ENCODE measurements at places on chromosomes 16 and 17. TPM values are rescaled to one million over a fixed set of nuclear protein-coding genes. Genes with fewer than 3 reads are reported as not detected.

Gene KRT16
- total RNA-seq, result 0.68 TPM

Gene KRTAP4-9
- 0.81 TPM for total RNA-seq

Gene PSMB3
- 256 TPM for total RNA-seq

Gene SLC16A11
- total RNA-seq, result not detected

DNA sequence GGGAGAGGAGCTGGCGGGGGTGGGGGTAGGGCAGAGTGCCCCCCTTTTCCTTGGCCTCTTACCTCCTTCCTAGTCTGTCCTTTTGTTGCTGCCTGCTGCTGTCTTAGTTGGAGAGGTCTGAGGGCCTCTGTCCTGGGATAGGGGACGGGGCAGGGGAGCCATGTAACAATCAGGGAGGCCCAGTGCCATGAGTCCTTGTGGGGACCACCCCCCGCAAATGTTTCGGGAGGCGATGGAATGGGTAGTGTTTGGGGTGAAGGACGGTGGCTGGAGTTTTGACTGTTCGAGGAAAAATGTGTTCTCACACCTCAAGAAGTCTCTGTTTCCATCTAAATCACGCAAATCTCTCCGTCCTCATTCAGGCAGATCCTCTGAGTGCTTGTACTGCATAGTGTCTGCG lies 99.0 kb downstream of the OR1D5 start:
- no peak for DNase-seq
- peaks cover 14% of the 10 kb centered on the region for H3K36me3 ChIP-seq
- no peak overlapping the region for H3K4me3 ChIP-seq
- no peak overlapping the region for H3K27ac ChIP-seq
- peaks cover 4% of the 10 kb centered on the region for H3K27me3 ChIP-seq

DNA sequence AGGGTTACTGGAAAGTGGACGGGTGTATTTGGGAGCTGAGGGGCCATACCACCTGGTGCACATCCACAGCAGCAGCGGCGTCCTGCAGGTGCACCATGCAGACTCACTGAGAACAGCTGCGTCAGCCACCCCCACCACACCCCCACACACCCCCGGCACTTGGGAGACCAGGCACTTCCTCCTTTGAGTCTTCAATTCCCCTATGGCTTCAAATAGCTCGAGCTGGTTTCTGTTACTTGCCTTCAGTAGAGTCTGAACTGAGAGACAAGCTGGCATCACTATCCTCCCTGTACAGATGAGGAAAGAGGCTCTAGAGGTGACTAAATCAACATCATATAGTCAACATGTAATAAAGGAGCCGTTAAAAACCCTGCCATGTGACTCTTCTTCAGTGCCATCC lies 15.4 kb downstream of the CUEDC1 start:
- DNase-seq, result no peak
- H3K27me3 ChIP-seq, result no peaks in the 10 kb centered on the region
- H3K4me3 ChIP-seq, result no peak overlapping the region

GRCh38 chr17:31627960-31628359 lies 231.1 kb downstream of the COPRS start:
- H3K27ac ChIP-seq, result peak overlapping the region; percentile 74
- H3K27me3 ChIP-seq, result peaks cover 5% of the 10 kb centered on the region
- peaks cover 74% of the 10 kb centered on the region for H3K4me1 ChIP-seq
- H3K36me3 ChIP-seq, result peaks cover 69% of the 10 kb centered on the region
- DNase-seq, result peak; percentile 94

DNA sequence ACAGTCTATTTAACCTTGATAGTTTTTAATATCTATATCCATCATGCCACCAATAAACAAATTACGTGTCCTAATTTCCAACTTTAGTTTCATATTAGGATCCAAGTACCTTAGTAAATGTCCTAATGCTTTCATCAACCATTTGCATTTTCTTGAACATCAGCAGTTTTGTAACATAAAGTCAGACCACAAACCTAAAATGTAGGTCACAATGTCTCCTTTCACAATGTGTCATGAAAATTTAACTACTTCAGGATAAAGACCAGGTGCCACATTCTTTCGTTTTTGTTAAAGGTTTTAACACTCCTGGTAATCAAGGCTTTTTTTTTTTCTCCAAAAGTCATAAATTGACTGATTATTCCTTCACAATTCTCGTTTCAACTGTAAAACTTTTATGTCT lies 310.7 kb upstream of the PMFBP1 start:
- no peak overlapping the region for H3K4me3 ChIP-seq
- H3K36me3 ChIP-seq, result peaks cover 8% of the 10 kb centered on the region
- H3K4me1 ChIP-seq, result peaks cover 29% of the 10 kb centered on the region
- no peaks in the 10 kb centered on the region for H3K27me3 ChIP-seq
- no peak overlapping the region for H3K27ac ChIP-seq
- DNase-seq, result no peak

DNA sequence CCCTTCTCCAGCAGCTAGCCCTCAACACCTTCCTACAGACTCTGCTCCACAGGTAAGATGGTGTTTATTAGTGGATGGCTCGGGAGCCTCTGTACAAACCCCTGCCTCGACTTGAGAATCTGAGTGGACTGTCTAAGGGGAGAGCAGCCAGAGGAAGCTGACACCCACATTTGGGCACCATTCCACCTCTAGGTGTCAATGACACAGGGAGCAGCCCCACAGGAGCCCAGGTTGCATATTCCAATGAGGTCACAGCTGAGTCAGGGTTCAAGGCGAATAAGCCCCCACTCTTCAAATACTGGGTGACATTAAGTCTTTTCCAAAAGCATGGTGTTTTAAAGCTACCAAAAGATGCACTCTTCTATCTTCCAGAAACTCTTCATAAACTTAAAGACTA lies 31.9 kb downstream of the RANBP10 start:
- peaks cover 2% of the 10 kb centered on the region for H3K27me3 ChIP-seq
- H3K4me1 ChIP-seq, result peaks cover 24% of the 10 kb centered on the region
- no peak for DNase-seq

- H3K4me3 ChIP-seq, result no peak overlapping the region
- DNase-seq, result no peak
- H3K4me1 ChIP-seq, result no peaks in the 10 kb centered on the region
Observed at GRCh38 chr16:50276326-50276640, 9.9 kb downstream of the ADCY7 start.

GRCh38 chr16:77868052-77868451 lies 79.7 kb downstream of the VAT1L start:
- no peaks in the 10 kb centered on the region for H3K36me3 ChIP-seq
- H3K4me1 ChIP-seq, result no peaks in the 10 kb centered on the region
- DNase-seq, result no peak
- H3K4me3 ChIP-seq, result no peak overlapping the region
- H3K27me3 ChIP-seq, result peaks cover 3% of the 10 kb centered on the region
- no peak overlapping the region for H3K27ac ChIP-seq

GRCh38 chr16:13070268-13070667 lies 168.9 kb downstream of the SHISA9 start:
- DNase-seq, result no peak
- H3K27ac ChIP-seq, result no peak overlapping the region
- H3K36me3 ChIP-seq, result no peaks in the 10 kb centered on the region
- no peaks in the 10 kb centered on the region for H3K4me1 ChIP-seq

GRCh38 chr17:1718362-1719165 lies 5.9 kb upstream of the WDR81 start:
- H3K27me3 ChIP-seq, result peaks cover 9% of the 10 kb centered on the region
- peak overlapping the region; percentile 100 for H3K27ac ChIP-seq
- DNase-seq, result no peak
- H3K36me3 ChIP-seq, result peaks cover 10% of the 10 kb centered on the region
- H3K4me1 ChIP-seq, result peaks cover 24% of the 10 kb centered on the region

Measured in HFFc6 (cell line).